ENCODE measurements at places on chromosomes 16 and 17. TPM values are rescaled to one million over a fixed set of nuclear protein-coding genes. Genes with fewer than 3 reads are reported as not detected.

DNA sequence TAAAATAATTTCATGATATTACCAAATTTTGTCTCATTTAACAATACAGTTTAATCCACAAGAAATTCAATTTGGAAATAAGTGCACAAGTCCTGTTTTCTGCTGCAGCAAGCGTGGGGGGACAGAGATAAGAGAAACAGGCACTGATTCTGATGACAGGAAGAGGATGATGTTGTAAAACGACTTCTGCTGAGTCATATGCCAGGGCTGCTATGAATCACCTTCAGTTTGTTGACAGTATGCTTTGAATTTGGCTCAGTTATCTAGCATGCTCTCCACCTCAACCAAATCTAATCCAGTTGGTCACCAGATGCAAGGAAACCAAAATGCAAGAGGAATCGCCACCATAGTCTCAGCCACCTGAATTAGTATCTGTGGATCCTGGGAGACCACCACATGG is 244.1 kb upstream of the MON1B start:
- DNase-seq: no peak

- DNase-seq: no peak
These were observed 2.1 kb downstream of the TRAF4 start for GRCh38 chr17:28745786-28746411.

GRCh38 chr16:49822649-49823370 is 33.1 kb downstream of the ZNF423 start:
- no peak for DNase-seq

DNA sequence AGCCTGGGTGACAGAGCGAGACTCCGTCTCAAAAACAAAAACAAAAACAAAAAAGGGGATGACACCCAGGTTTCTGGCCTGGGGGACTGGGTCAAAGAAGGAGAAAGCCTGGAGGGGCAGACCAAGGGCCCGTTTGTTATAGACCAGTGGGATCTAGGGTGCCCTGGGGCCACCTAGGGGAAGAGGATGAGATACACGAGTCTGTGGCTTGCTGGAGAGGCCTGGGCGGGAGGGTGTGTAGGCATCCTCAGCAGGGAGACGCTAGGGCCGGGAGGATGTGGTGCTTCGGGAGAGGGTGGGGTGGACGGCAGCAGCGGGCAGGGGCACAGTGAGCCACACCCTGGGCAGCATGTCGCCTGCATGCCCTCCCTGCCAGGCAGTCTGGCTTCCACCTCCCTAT is 17.1 kb upstream of the CRK start:
- no peak for DNase-seq

GRCh38 chr17:46895171-46895570 is 27.8 kb upstream of the GOSR2 start:
- no peak for DNase-seq

- DNase-seq: no peak
These were observed 8.4 kb upstream of the CDRT4 start for GRCh38 chr17:15475631-15476354.

DNA sequence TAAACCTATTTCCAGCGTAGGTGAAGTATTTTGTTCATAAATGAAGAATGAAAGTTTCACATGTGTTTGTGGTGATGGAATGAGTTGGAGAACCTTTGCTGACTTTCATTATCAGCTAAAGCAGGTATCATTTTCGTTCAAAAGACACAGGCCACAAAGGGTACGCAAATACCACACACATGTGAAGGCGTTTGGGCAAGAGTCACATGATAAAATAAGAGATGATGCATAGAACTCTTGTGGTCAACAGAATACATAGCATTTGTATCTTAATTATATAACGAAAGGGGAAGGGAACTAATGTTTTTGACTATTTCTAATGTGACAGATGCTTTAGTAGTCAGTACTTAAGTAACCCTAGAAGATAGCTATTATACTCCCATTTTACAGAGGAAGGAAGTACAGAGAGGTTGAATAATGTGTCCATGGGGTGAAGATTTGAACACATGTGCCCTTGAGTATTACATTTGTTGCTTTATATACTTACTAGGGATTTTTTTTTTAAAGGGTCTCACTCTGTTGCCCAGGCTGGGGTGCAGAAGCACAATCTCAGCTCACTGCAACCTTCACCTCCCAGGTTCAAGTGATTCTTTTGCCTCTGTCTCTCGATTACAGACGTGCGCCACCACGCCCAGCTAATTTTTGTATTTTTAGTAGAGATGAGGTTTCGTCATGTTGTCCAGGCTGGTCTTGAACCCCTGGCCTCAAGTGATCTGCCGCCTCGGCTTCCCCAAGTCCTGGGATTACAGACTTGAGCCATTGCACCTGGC is 4.8 kb downstream of the RPA1 start:
- DNase-seq: no peak

DNA sequence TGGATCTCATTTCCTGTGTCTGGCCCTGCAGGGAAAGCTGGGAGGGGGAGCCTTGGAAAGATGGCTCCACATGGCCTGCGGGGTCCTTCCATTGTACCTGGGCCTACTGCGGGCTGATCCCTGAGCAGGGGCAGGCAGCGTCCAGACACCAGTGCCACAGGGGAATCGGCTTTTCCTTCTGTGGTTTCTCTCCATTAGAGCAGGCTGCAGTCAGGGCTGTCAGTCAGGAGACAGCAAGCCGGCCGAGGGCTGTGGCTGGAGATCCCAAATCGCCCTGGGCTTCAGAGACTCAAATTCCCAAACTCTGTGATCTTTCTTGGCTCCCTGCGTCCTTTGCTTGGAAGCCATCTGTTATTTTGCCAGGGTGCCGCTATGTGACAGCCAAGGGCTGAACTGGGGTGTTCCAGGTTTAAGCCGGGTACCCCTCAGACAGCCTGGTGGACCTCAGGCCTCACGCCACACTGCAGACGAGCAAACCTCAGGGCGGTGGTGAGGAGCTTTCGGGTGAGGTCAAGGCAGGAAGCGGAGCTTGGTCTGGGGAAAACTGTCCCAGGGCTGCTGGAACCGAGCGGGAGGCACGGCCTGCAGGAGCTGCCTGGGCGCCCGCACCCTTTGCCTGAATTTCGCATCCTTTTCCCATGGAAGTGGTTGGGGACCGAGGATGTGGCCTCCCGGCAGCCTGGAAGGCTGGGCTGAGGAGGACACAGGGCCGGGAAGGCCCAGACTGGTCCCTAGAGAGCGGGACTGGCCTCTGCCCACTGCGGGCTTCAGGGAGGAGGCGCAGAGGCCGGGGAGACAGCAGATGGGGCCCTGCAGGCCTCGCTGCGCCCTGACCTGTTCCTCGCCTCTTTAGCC is 1.5 kb upstream of the CPNE7 start:
- DNase-seq: no peak

- no peak for DNase-seq
These were observed 617 bp downstream of the COASY start for GRCh38 chr17:42562388-42563142.

GRCh38 chr17:66777689-66778225 is 57.2 kb upstream of the CACNG5 start:
- DNase-seq: no peak

GRCh38 chr17:56319531-56319930 is 166.3 kb downstream of the ANKFN1 start:
- no peak for DNase-seq

- DNase-seq: no peak
These were observed 9.6 kb upstream of the DLX4 start for GRCh38 chr17:49959183-49959935.

DNA sequence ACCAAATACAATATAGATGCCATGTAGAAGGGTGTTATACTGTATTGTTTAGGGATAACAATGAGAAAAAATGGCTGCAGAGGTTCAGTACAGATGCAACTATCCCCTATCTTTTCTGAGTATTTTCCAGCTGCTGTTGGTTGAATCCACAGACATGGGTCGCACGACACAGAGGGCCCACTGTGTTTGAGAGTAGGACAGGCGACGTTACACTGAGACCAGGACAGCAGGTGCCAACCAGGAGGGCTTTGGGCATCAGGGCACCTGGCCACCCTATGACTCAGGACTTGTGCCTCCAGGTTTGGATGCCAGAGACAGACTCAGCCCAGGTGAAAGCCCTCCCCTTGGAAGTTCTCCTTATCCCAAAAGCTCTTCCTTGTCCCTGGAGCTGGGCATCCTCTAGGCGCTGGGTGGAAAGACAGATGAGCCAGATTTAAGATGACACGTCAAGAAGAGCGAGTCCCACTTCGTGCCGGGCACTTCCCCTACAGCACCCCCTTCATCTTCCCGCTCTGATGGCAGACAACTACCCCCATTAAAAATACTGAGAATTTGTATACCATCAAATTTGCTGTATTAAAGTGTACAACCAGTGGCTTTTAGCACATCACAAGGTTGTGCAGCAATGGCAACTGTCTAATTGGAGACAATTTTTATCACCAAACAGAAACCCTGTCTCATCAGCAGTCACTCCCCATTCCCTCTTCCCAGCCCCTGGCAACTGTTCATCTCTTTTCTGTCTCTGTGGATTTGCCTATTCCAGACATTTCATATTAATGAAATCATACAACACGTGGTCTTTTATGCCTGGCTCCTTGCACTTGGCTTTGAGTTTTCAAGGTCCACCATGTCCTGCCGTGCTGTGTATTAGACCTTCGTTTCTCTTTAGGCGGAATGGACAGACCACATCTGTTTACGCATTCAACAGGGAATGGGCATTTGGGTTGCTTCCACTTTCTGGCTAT is 30.6 kb downstream of the TNFRSF13B start:
- DNase-seq: no peak

DNA sequence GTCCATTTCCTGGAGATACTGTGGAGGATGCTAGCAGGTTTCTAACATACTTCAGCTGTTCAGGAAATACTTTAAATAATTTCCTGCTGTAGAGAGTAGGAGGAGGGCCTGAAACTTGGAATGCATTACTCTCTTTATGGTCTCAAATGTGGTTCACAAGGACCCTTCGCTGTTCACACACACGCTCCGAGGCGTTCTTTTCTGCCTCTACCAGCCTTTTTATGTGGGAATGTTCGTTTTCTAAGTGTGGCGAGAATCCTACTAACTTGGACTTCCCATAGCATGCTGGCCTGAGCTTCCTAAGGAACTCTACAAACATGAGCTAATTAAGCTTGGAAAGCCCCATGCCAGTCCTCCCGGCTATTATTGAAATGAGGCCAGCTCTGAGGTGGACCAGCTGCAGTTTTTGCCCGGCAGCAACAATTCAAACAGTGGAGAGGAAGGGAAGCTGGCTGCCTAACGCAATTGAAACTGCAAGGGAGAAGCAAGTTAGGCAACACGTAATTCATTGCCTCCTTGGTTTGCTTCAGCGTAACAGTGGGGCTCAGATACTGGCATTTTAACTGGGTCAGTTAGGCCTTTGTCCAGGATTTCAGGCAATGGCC is 18.9 kb downstream of the KPNA2 start:
- no peak for DNase-seq

DNA sequence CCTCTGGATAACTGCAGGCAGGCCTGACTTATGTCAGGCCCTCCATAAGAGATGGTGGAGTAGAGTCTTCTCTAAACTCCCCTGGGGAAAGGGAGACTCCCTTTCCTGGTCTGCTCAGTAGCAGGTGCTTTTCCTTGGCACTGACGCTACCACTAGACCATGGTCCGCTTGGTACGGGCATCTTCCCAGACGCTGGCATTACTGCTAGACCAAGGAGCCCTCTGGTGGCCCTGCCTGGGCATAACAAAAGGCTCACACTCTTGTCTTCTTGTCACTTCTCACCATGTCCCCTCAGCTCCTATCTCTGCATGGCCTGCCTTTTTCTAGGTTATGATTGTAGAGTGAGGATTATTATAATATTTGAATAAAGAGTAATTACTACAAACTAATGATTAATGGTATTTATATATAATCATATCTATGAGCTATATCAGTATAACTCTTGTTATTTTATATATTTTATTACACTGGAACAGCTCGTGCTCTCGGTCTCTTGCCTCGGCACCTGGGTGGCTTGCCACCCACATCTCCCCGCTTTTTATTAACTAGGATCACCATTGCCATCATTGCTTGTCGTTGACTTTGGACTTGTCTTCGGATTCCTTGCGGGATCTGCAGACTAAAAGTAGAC is 59.8 kb upstream of the ARL4D start:
- peak; percentile 47 for DNase-seq

- DNase-seq: no peak
These were observed 915.0 kb downstream of the CDH11 start for GRCh38 chr16:64206862-64207261.

DNA sequence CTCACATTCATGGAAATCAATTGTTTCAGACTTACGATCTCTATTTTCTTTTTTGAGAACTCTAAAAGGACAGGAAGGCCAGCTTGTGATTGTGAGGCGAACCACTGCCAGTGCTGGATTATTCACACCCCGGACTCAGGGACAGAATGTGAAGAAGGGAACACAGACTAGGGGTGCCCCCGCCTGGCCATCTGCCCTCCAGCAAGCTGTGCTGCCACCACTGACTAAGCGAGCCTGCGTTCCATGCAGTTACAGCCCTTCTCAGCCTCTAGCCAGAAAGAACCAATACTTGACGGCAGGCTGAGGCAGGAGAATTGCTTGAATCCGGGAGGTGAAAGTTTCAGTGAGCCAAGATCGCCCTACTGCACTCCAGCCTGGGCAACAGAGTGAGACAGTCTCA is 2.8 kb downstream of the HAGH start:
- DNase-seq: no peak

GRCh38 chr16:86951831-86952598 is 365.2 kb downstream of the C16orf95 start:
- DNase-seq: no peak

DNA sequence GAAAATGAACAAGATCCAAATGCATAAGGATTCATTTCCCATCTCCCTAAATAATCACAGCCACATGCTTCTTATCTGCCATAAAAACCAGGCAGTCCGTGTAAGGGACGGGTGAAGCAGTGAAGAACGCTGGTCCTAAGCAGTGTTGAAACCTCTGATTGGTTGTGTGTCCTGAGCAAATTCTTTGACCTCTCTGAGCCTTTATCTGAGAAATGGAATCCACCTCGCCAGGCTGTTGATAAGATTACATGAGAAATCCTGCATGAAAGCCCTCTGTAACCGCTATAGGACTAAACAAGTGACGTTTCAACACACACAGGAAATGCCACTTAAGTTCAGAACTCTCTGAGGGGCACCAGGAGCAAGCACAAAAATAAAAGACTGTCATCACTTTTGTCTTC is 26.8 kb downstream of the GAS7 start:
- DNase-seq: no peak

DNA sequence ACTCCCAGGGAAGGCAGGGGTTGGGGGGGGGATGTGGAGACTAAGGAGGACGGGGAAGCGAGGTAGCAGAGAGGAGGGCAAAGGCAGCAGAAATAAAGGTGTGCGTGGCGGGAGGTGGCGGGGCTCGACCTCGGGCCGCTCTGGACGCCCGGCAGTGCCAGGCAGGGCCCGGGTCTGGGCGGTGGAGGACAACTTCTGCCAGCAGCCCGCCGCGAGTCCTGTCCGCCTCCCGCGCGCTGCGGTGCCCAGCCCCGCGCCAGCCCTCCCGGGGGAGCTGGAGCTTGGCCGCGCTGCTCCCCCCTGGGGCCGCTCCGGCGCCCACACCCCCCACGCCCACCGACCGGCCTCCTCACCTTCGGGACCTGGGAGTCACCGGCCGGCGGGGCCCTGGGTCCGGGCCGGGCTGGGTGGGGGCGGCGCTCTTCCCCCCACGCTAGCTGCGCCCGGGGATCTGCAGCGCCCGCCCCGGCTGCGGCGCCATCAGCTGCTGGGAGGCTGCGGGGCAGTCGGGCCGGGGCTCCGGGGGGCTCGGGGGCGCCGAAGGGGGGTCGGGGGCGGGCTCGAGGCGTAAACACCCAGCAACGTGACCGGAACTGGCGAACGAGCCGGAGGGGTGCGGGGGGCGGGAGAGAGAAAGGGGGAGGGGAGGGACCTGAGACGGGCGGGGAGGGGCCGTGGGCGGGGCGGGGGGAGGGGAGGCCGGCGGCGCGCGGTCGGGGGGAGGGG is at the start of gene CCDC92B:
TSS of gene CCDC92B (minus strand) at position 595 of the 726 bp plus-strand sequence. CDS start 14,507 bp downstream, outside the sequence.
- no peak for DNase-seq

The PHKB gene
- total RNA-seq: 94.8 TPM

The RAB11FIP4 gene
- total RNA-seq: 37.9 TPM

The ENPP7 gene
- 1.4 TPM for total RNA-seq

The RPGRIP1L gene
- 5.8 TPM for total RNA-seq

The ZG16 gene
- total RNA-seq: not detected

All from activated B cell treated with CpG ODN at 0.5 μM for 24 hours (primary cell).